EL (cell line): ENCODE measurements at places on chromosomes 4 and X.
A peak's percentile ranks its signal among the peaks of the same experiment; 100 is the strongest.

GRCh38 chr4:121706595-121707021 is 9.8 kb upstream of the ANXA5 start:
- DNase-seq, result peak; percentile 69

DNA sequence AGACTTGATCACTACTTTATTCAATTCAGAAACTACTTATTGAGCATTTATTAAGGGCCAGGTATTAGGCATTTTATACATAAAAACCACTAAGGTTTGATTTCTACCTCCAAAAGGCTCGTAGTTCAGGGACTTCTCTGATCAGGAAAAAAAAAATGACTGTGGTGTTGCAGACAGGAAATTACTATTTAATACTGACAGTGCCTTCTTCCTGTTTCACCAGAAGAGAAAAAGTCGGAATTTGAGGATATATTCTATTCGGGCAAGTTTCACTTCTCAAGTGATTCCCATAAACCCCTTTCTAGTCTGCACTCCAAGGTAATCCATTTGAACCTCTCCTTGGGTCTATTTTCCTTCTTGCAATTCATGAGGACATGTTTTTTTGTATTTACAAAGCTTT is 15.3 kb upstream of the TASL start:
- DNase-seq, result no peak

- DNase-seq, result no peak
These were observed 398.1 kb upstream of the PITX2 start for GRCh38 chr4:111020961-111021360.

GRCh38 chr4:32318926-32319325 is 1598.8 kb downstream of the PCDH7 start:
- no peak for DNase-seq

DNA sequence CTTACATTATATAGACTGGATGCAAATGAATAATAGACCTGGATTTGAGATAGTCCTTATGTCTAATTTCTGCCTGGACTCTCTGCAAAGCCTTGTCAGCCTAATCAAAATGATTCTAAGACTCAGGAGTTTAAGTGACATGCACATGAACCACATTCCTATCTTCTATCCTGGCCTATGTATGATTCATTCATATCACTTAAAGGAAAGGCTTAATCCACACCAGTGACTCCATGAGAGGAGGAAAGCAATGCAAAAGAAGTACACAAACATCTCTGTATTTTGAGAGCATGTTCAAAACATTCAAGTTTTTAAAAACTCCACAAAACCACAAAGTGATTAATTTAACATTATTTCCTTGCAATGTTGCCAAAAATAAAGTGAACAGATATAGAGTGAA is 14.6 kb downstream of the AMOT start:
- no peak for DNase-seq

DNA sequence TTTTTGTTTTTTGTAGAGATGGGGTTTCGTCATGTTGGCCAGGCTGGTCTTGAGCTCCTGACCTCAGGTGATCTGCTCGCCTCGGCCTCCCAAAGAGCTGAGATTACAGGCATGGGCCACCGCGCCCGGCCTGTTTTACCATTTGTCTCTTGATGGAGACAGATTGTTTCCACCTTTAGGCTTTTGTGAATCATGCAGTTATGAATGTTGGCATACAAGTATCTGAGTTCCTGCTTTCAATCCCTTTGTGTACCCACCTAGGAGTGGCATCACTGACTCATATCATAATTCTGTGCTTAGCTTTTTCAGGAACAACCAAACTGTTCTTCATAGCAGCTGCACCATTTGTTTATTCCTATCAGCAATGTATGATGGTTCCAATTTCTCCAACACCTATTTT is 20.2 kb upstream of the MGST2 start:
- no peak for DNase-seq

- DNase-seq, result peak; percentile 32
These were observed 100.0 kb downstream of the ADAMTS3 start for GRCh38 chr4:72468904-72469502.

GRCh38 chrX:30895370-30895769 is 6.3 kb upstream of the TAB3 start:
- peak; percentile 26 for DNase-seq

DNA sequence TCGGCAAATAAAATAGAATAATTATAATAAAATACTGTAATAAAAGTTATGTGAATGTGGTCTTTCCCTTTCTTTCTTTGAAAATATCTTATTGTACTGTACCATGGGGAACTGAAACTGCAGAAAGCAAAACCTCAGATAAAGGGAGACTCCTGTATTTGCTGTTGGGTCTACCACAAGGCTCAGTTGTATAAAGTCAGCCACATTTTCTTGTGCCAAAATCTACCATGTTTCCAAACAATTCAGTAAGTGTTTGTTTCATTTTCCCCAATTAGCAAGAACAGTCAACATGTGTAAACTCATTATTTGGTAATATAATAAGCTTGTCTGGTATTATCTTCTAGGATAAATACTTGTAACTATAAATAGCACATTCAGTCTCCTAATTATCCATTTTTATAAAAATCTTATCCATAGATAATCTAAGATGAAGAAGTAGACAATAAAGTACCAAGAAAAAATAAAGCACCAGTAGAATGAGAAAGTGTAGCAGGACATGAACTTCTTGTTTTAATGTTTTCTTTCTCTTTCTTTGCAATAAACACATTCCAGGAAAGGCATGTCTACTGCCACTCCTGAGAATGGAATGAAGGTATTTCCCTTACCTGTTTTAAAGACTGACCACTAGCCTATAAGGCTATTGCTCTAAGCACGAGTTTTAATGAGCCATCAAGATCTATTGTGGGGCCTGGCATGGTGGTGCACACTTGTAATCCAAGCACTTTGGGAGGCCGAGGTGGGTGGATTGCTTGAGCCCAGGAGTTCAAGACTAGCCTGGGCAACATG is 15.0 kb upstream of the OTUD4 start:
- no peak for DNase-seq

DNA sequence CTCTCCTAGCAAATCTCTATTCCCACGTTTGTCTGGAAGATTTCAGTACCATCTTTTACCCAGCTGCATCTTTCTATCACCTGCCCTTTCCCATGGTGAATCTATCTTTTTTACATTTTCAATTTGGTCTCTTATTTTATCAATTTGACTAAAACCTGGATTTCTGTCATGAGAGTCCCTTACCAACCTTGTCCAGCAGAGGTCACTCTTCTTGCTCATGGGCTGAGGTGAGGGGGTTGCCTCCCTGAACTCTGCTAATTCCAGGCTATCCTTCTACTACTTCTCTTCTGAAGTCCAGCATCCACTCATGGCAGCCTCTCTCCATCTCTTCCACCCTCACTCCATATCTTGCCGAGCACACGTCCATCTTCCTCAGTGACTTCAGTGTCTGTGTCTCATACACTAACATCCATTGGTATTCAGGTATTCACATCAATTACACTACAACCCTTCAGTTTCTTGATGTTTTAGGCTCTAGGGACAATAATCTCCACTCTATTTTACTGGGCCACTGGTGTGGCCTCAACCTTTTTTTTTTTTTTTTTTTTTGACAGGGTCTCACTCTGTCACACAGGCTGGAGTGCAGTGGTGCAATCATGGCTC is 17.8 kb upstream of the ZNF827 start:
- peak; percentile 39 for DNase-seq

DNA sequence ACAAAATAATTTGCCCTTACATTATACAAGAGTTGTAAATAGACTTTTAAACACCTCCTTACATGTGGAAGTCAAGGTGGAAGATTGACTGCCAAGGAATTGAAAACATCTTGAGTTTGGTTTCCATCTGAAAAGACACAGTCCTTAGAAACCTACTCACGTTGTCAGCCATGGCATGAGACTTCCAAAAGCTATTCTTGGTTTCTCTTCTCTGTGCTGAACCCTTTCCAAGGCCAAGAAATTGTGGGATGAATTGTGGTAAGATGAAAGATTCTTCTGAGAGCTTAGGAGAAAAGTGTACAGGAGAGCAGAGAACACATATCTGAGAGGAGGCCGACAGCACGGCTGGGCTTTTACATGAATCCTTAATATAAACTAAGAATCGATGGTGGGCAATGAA is 370.0 kb downstream of the FBXW7 start:
- DNase-seq, result no peak

DNA sequence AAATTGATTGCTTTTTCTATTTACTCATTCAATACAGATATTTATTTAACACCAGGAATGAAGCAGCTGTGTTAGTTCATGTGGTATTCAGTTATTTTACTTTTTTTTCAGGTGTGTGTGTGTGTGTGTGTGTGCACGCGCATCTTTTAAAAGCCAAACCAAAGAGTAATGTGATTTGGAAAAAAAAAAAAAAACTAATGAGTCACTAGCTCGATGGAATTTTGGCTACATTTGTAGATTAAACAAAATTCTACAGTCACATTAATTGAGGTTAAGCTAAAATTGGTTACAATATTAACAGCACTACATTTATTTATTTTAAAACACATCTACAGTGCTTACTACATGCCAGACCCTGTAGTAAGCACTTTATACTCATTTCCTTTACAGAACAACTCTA is 66.8 kb downstream of the HHIP start:
- DNase-seq, result peak; percentile 18

DNA sequence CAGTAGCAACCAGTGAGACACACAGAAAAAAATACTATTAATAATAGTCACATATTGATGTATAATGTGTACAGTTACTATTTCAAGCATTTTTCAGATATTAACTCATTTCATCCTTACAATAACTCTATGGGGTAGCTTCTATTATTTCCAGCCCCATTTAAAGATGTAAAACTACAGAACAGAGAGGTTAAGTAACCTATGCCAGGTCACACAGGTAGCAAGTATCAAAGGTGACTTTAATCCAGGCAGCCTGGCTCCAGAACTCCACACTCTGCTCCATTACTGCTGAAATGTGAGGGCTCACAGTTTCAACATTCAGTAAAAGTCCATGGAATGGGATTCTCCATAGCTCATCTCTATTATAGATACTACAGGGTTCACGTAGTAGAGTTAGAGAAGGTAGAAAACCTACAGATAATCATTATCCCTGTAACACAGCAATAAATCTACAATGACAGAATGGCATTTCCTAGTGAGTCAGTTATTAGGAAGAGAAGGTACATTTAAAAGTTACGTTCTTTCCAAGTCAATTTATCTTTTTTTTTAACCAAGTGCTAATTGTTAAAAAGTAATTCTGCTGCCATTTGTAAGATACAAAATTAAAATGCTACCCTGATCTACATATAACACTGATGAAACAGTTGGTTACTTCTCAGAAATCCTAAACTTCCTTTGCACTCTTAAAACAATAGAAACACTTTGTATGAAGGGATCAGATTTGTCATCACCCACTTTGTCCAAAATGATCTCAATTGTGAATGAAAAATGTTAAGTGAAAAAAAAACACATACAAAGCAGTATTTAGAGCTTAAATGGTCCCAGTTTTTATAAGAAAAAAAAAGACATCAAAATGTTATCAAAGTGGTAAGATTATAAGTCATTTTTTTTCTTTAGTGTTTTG is 18.7 kb downstream of the RELL1 start:
- no peak for DNase-seq

GRCh38 chr4:86908251-86908657 is 16.0 kb upstream of the C4orf36 start:
- no peak for DNase-seq

GRCh38 chr4:8888856-8889255 is 17.2 kb upstream of the HMX1 start:
- DNase-seq, result no peak

DNA sequence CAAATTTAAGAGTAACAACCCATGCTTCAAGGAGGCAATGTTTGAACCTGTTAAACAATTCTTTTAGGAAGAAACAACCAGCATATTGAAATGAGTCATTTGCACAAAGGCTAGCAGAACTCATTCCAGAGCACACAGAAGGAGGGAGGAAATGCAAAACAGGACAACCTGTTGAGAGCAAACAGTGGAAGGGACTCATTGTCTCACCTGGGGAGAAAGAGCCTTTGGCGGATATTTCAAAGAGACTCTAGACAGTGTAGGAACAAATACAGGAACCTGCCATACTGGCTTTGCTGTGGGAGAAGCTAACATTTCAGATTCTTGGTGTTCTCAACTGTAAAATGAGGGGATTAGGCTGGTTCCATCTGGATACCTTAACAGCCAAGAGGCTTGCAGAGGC is 14.8 kb upstream of the RASGEF1B start:
- DNase-seq, result no peak

- DNase-seq, result no peak
These were observed 851.9 kb upstream of the FRG1 start for GRCh38 chr4:189088780-189089179.

GRCh38 chrX:152821145-152821765 is 9.3 kb downstream of the CETN2 start:
- DNase-seq, result peak; percentile 31

GRCh38 chrX:118495958-118496762 is 545 bp downstream of the DOCK11 start:
- peak; percentile 45 for DNase-seq

DNA sequence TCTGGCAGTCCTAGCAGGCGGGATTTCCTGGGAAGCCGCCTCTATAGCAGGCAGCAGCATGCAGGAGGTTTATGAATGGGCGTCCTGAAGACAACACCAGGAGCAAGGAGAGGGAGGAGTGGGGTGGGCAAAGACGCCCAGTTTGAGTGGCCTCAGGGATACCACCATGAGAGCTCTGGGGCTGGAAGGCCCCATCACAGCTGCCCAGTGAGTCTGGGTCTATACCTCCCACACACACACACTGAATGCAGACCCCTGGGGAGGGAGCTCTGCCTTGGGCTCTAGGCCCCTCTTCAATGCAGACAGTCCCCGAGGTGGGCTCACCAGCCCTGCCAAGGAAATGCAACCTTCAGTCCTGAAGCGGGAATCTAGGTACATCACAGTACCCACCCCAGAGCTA is 98.6 kb downstream of the AFAP1 start:
- DNase-seq, result no peak

- no peak for DNase-seq
These were observed 82.0 kb upstream of the PITX2 start for GRCh38 chr4:110704748-110705439.

DNA sequence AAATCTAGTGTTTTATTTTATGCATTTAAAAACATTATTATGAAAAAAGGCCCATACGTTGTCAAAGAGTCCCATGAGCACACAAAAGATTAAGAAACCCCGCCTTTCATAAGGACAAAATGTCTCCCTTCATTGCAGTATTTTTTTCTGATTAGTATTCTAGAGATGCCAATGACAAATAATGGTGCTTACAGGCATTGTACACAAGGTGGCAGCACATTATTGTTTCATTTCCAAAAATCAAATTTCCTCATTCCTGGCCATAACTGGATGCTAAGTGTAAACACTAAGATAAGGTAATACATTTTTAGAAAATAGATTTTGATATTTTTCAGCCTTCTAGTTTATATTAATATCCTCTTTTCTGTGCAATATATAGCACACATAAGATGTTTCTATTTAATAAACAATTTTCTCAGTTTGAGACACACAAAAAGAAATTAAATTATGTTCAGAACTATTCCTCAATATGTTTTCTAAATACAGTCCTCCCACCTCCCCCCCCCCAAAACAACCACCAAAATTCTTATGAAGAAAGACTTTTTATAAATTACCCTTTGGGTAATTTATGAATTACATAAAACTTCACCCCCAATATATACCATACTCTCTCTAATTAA is 47.7 kb downstream of the TIGD2 start:
- peak; percentile 42 for DNase-seq

- no peak for DNase-seq
These were observed 76.8 kb upstream of the CPEB2 start for GRCh38 chr4:14925471-14925870.

GRCh38 chrX:19789376-19789775 is 98.0 kb downstream of the SH3KBP1 start:
- no peak for DNase-seq
